Left ventricle myocardium superior (tissue), 1 donor: ENCODE measurements at places on chromosomes 4 and X. TPM values are rescaled to one million over a fixed set of nuclear protein-coding genes. Genes with fewer than 3 reads are reported as not detected.

GRCh38 chrX:2488621-2489285 is 12.0 kb downstream of the DHRSX start:
- DNase-seq: no peak

- no peak for DNase-seq
Measured at GRCh38 chr4:3385711-3386420, 55.9 kb upstream of the HGFAC start.

DNA sequence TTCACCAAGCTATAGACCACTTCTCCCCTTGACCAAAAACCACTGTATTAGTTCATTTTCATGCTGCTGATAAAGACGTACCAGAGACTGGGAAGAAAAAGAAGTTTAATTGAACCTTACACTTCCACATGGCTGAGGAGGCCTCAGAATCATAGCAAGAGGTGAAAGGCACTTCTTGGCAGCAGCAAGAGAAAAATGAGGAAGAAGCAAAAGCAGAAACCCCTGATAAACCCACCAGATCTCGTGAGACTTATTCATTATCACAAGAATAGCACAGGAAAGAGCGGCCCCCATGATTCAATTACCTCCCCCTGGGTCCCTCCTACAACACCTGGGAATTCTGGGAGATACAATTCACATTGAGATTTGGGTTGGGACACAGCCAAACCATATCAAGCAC is 97.8 kb downstream of the DOCK11 start:
- DNase-seq: no peak

RWDD4 gene
- 17.9 TPM for total RNA-seq

DNA sequence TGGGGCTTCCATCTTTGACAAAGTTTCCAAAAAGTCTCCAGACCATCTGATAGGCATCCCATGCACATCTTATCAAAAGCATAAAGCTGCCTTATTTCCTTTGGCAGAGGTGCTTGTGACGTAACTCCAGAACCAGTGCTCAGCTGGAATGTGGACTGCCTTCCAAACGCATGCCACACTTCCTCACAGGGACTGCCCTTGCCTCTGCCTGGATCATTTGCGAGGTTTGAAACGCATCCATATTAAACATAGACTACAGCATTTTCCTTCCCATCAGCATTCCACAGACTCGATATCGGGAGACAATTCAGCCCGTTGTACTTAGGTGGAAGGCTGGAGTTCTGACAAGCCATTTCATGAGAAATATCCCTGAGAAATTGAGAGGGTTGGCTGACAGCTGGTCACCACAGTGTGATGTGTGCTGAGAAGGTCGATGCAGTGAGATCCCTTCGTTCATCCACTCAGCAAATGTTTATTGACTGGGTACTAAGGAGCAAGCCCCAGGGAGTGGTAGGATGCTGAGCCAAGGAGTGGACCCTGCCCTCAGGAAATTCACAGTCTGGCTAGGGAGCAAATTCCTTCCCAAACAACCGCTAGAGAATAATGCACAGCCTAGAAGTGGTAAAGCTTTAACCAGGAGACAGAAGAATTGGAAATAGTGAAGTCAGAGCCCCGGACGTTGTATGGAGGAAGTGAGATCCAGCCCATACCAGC is 376.0 kb downstream of the BCOR start:
- DNase-seq: no peak

GRCh38 chrX:21960569-21961541 is 20.3 kb downstream of the SMS start:
- no peak for DNase-seq
